ENCODE measurements at places on chromosomes 11 and 22.

GRCh38 chr22:48827904-48828555 lies 999.6 kb downstream of the BRD1 start:
- peak; percentile 58 for DNase-seq

DNA sequence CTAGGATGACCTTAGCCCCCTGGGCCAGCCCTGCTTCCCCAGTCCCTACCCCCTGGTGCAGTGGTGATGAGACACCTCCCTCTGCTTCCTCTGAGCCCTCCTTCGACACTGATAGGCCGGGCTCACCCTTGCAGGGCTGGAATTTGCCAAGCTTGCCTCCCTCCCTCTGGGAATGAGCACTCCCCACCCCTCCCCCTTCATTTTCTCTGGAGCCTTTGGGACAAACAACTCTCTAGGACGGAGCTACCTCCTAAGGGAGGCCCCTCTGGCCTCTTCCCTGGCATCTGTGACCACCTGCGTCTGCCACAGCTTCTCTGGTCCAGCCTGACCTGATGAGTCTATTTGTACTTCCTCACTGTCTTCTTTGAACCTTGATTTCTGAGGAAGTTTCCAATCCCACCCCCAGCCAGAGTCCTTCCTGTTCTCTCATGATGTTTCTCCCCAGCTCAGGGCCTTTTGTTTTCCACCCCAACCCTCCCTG lies 53.3 kb upstream of the ADA2 start:
- no peak for DNase-seq

DNA sequence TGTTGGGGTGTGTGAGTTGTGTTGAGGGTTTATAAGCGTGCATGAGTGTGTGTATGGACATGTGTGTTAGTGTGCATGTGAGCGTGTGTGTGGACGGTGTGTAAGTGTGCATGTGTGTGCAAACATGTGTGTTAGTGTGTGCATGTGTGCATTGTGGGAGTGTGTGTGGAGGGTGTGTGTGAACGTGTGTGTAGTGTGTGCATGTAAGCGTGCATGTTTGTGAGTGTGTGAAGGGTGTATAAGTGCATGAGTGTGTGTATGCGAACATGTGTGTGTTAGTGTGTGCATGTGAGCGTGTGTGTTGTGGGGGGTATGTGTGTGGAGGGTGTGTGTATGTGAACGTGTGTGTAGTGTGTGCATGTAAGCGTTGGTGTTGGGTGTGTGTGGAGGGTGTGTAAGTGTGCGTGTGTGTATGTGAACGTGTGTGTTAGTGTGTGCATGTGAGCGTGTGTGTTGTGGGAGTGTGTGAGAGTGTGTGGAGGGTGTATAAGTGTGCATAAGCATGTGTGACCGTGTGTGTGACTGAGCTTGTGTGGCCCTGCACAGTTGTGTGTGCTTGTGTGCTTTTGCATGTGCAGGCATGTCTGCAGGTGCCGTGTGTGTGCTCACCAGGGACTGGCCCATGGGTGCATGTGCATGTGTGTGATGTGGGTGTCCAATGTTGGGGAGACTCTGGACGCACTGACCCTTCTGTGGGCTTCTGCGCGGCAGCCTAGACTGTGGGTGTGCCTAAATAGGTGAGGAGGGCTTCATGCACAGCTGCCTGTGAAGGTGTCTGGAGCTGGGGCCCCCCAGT lies 866.2 kb downstream of the TBC1D22A start:
- DNase-seq = no peak

DNA sequence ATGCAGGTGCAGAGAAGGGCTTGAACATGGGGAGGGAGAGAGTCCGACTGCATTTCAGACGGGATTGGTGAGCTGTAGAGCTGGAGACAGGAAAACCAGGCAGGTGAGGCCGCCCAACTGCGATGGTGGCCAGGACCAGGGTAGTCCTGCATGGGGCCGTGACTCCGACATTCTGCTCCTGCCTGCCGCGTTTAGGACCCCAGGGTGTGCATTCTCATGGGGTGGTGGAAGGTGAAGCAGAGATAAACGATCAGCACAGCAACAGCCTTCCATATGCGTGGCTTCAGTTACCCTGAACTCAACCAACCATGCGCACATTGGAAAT lies 29.3 kb downstream of the SHANK2 start:
- no peak for DNase-seq

DNA sequence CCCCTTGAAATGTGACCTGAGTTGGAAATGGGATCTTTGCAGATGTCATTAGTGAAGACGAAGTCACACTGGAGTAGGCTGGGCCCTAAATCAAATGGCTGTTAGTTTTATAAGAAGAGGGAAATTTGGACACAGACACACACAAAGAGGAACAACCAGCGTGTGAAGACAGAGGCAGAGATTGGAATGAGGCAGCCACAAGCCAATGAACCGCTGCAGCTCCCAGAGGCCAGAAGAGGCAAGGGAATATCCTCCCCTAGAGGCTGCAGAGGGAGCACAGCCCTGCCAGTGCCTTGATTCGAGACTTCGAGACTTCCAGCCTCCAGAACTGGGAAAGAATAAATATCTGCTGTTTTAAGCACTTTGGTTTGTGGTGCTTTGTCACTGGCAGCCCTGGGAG lies 484.5 kb downstream of the MN1 start:
- no peak for DNase-seq

- DNase-seq = no peak
Measured at GRCh38 chr11:68043349-68044144, 4.7 kb downstream of the TCIRG1 start.

- no peak for DNase-seq
Measured at GRCh38 chr22:19988331-19988808, 28.3 kb downstream of the ARVCF start.

GRCh38 chr11:36233204-36233603 lies 56.0 kb downstream of the COMMD9 start:
- DNase-seq = peak; percentile 54

GRCh38 chr22:24482575-24482974 lies 12.6 kb upstream of the UPB1 start:
- no peak for DNase-seq

GRCh38 chr11:95076416-95076815 lies 9.7 kb downstream of the SRSF8 start:
- DNase-seq = peak; percentile 95

- peak; percentile 46 for DNase-seq
Measured at GRCh38 chr11:120210626-120211521, at the start of gene OAF. TSS of gene OAF (plus strand) at chr11:120211032. CDS start at chr11:120211280, 248 bp downstream.

DNA sequence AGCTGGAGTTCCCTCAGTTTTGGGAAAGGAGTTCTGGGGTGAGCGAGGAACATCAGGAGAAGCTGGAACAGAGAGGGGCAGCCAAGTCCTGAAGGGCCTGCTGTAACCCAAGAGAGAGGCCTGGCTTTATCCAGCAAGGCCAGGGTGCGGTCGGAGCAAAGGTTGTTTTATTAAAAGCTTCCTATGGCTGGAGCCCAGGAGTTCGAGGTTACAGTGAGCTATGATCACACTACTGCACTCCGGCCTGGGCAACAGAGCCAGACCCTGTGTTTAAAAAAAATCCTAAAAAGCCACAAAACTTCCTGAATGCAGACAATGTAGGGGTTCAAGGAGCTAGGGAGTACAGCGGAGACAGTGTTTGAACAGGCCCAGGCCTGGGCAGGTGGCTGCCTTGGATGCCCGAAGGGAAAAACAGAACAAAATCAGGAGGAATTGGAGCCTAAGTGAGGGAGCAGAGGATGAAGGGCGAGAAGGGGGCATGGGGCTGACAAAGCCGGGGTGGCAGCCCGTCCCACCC lies 22.2 kb upstream of the MALAT1 start:
- no peak for DNase-seq

- no peak for DNase-seq
Measured at GRCh38 chr11:60769273-60769672, 12.6 kb downstream of the MS4A15 start.

DNA sequence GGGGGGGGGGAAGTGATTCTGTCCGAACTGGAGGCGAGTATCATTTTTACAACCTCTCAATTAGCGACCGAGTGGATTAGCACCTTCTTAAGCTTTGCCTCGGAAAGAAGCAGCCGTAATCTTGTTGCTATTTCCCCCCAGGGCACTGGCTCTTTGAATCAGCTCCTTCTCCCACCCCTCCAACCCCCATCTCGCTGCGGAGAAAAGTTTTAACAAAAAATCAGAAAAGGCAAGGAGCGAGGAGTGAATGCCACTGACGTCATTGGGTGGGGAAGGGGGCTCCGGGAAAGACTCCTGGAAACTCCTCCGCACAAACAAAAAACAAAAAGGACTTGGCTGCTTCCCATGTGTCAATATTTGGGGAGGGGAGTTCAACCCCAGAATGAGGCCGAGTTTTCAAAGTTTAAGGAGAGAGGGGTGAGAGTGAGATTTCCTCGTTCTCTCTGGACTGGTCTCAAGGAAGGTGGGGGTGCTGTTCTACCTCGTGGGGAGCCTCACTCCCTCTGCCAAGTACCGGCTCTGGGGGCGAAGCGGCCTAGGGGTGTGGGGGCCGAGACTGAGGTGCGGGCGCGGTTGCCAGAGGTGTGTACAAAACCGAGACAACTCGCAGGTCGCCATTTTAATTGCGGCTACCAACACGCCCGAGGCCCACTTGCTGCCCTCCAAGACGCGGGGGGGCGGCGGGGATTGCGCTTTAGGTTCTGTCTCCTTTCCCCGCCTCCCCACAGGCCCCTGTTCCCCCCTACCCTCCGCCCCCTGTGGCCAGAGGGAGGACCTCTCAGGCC lies 2.5 kb upstream of the PAX6 start:
- DNase-seq = no peak

GRCh38 chr22:41038732-41039131 lies 53.7 kb upstream of the EP300 start:
- DNase-seq = no peak

- no peak for DNase-seq
Measured at GRCh38 chr11:71144010-71144409, 108.4 kb downstream of the SHANK2 start.

- no peak for DNase-seq
Measured at GRCh38 chr22:25627271-25627852, 62.9 kb downstream of the GRK3 start.

DNA sequence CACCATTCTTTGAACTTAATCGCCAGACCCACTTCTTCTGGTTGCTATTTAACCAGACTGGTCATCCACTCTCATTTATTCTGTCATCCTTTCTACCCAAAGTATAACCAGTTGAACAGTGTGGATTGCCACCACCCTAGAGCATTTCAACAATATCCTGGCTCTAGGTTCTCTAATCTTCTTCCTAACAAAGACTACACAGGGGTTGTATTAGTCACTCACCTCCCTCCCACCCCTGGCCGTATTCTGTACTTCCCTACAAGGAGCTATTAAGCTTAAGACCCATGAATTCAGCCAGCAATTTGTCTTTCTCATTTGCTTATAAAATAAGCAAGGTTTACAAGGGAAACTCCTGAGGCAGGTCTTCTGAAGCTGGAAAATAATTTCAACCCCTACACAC lies 46.9 kb upstream of the CEP126 start:
- no peak for DNase-seq

GRCh38 chr11:100174881-100175280 lies 512.2 kb upstream of the ARHGAP42 start:
- no peak for DNase-seq

DNA sequence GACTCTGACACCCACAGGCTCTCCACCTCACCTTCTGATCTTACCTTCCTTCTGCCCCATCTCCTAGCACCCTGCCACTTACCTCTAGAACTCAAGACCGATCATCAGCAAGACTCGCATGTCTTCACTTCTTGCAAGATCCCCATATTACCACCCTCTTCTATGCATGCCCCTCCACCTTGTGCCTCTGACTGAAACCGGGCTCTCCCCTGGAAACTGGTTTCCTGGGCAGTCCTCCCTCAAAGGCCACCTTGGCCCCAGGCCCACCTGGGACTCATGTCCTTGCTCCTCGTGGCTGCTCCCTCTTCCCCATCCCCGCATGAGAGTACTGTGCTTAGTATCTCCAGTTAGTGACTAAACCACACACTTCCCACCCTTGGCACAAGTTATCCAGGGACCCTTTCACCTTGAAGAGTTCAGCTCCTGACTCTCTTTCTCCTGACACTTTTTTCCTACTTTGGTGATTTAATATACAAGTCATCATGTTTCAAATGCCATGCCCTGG lies 136.7 kb downstream of the SPATA19 start:
- DNase-seq = no peak

Data from DMS79 (cell line).